GM12892 (cell line): ENCODE measurements at places on chromosomes 7 and 10.

GRCh38 chr10:12844811-12845483 is 156.6 kb downstream of the CCDC3 start:
- no peak for DNase-seq

DNA sequence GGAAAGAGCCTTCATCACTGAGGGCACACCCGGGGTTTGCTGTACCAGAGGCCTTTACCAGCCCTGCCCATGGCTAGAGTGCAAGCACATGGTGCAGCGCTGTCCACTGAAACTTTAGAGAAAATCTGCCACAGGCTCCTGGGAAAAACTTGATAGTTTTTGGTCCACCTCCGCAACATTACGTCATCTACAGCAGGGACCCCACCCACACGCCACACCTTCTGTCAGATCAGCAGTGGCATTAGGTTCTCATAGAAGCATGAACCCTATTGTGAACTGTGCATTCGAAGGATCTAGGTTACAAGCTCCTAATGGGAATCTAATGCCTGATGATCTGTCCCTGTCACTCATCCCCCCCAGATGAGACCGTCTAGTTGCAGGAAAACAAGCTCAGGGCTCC is 2.5 kb upstream of the ODAD2 start:
- DNase-seq, result no peak

GRCh38 chr7:115113776-115114175 is 191.9 kb downstream of the MDFIC start:
- no peak for DNase-seq

- DNase-seq, result no peak
Measured at GRCh38 chr10:70655316-70655715, 17.0 kb upstream of the ADAMTS14 start.

DNA sequence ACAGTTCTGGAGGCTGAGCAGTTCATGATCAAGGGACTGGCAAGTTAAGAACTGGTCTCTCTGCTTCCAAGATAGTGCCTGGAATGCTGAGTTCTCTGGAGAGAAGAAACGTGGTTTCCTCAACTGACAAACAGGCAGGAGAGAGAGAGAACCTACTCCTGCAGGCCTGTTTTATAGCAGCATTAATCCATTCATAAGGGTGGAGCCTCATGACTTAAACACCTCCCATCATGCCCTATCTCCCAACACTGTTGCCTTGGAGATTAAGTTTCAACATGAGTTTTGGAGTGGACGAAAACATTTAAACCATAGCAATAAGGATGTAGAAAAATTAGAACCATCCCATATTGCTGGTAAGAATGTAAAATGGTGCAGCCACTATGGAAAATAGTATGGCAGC is 32.3 kb upstream of the IMMP2L start:
- no peak for DNase-seq

- no peak for DNase-seq
Measured at GRCh38 chr10:62769574-62770242, 34.8 kb upstream of the ADO start.

DNA sequence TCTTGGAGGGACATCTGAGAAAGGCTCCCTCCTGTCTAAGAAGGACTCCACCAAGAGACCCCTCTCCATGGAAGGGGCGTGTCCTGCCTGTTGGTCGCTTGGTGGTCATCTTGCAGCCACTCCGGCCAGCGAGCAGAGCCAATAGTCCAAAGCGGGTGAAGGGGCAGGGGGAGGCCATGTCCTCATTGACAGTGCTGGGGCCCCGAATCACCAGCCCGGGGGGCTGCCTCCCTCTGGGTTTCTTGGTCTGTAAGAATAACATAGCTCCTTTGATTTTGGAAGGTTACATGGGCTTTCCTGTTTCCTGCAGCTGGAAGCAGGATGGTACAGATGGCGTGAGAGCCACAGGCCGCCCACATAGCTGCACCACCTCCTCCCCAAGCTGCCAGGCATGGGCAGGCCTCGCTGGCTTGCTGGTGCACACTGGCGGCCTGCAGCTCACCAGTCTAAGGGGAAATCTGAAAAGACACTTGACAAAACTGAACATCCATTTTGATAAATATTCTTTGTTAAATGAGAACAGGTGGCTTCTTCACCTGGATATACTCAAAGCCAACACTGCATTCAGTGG is 105.8 kb downstream of the ARHGAP22 start:
- DNase-seq, result no peak

- no peak for DNase-seq
Measured at GRCh38 chr7:113936982-113937381, 18.2 kb upstream of the PPP1R3A start.

DNA sequence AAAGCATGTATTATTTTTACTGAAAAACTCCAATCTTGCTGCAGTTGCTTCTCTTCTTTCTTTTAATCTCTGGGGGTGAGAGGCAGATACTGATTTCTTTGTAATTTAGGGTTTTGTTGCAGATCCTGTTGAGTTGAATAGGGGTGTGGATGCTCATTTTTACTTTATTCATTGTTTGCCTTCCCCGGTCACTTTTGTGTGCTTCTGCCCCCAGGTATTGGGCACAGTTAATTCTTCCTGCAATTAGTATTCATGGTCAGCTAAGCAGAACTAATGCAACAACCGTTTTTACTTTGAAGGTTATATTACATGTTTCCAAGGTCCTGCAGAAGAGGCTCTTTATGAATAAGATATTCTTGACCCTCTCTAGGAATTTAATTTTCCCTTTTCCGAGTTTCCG is 96.4 kb downstream of the BUB3 start:
- DNase-seq, result no peak

GRCh38 chr7:27364344-27364758 is 121.7 kb downstream of the EVX1 start:
- no peak for DNase-seq

DNA sequence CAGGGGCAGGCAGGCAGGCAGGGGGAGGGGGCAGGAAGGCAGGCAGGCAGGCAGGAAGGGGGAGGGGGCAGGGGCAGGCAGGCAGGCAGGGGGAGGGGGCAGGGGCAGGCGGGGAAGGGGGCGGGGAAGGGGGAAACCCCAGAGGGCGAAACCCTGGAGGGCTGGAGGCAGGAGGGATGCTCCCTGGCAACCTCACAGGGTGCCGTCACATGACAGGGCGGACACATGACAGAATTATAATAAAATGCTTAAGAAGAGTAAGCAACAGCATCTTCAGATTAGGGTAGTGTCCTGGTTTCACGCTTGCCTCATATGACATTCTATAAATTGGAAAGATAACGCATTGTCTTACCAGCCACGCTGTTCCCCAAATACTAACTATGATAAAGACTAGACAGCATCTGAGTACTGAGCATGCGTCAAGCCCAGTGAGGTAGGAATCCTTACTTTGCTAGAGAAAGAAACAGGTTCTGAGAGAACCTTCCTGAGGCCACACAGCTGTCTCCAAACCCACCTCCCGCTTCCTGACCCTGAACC is 131.6 kb downstream of the DIP2C start:
- no peak for DNase-seq

- no peak for DNase-seq
Measured at GRCh38 chr7:149569025-149569725, 71.6 kb upstream of the ZNF746 start.

- DNase-seq, result no peak
Measured at GRCh38 chr10:68052463-68052862, 22.6 kb downstream of the HERC4 start.

- DNase-seq, result no peak
Measured at GRCh38 chr7:64551375-64552142, 11.3 kb downstream of the ZNF680 start.

DNA sequence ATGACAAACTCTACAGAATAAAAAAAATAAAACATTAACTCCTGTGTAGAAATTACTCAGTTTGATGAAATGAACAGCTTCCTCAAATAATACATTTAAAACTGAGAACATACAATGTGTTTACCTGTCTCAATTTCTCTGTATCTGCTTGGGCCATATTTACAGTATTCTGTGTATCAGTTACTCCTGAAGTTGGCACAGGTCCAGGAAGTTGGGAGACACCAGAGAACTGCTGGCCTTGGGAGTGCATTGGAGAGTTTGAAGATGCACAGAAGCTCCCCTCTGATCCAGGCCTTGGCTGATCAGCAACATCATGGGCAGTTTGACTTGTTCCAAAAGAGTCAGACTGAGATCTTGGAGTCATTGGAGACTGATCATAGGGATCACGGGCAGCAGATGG is 155.1 kb downstream of the GALNT11 start:
- DNase-seq, result no peak

DNA sequence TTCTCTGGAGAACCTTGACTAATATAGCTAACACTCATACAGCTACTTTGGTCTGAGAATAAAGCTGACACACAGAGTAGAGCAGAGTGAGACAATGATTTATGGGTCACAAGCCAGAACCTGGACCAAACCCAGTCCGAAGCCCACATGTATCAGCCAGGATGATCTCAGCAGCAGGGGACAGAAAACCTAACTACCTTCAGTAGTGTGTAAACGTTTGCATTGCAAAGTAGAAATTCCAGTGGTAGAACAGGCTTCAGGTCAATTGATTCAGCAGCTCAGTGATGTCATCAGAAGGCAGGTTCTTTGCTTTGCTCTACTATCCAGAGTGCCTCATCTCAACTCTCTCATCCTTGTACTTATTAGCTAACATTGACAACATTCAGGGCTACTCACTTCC is 62.5 kb upstream of the PALS2 start:
- DNase-seq, result no peak

DNA sequence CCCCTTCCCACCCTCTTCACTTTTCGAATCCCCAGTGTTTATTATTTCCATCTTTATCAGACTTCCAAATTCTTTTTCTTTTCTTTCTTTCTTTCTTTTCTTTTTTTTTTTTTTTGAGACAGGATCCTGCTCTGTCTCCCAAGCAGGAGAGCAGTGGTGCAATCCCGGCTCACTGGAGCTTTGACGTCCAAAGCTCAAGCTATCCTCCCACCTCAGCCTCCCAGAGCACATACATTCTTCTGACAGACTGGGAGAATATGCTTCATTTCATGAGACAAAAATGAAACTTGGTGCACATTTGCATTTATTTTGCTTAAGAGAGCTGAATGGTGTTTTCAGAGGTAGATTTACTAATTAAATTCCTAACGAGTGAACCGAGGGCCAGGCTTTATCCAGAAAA is 80.1 kb upstream of the FZD8 start:
- DNase-seq, result no peak

DNA sequence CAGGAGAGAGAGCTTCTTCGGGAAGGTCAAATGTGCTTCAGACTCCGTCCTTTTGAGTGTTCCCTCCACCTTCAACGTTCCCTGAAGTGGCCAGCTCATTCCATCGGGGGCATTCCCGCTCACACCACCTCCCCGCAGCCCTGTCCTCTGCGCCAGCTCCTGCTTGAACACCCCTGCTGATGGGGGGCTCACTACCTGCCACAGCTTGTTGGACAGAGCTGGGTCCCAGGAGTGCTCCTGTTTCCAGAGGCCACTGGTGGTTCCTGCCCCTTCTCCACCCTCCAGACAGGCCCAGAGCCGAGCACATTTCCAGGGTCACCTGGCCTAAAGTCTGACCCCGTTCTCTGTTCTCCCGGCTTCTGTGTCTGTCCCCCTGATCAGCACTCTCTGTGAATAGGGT is 67.4 kb downstream of the ELFN1 start:
- no peak for DNase-seq

DNA sequence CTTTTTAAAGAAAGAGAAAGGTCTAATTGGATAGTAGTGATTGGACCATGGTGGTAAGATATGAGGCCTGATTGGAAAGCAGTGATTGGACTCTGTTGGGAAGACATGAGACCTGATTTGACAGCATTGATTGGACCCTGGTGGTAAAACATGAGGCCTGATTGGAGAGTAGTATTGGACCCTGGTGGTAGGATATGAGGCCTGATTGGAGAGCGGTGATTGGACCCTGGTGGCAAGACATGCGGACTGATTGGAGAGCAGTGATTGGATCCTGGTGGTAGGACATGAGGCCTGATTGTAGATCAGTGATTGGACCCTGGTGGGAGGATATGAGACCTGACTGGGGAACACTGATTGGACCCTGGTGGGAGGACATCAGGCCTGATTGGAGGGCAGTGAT is 444.3 kb downstream of the LRMDA start:
- no peak for DNase-seq

GRCh38 chr7:22911889-22912288 is 89.2 kb upstream of the TOMM7 start:
- no peak for DNase-seq

- DNase-seq, result no peak
Measured at GRCh38 chr7:118629898-118630438, 405.5 kb downstream of the ANKRD7 start.

GRCh38 chr7:118151671-118152070 is 32.3 kb upstream of the LSM8 start:
- DNase-seq, result no peak

- no peak for DNase-seq
Measured at GRCh38 chr10:88116481-88116880, 253.1 kb downstream of the PTEN start.

DNA sequence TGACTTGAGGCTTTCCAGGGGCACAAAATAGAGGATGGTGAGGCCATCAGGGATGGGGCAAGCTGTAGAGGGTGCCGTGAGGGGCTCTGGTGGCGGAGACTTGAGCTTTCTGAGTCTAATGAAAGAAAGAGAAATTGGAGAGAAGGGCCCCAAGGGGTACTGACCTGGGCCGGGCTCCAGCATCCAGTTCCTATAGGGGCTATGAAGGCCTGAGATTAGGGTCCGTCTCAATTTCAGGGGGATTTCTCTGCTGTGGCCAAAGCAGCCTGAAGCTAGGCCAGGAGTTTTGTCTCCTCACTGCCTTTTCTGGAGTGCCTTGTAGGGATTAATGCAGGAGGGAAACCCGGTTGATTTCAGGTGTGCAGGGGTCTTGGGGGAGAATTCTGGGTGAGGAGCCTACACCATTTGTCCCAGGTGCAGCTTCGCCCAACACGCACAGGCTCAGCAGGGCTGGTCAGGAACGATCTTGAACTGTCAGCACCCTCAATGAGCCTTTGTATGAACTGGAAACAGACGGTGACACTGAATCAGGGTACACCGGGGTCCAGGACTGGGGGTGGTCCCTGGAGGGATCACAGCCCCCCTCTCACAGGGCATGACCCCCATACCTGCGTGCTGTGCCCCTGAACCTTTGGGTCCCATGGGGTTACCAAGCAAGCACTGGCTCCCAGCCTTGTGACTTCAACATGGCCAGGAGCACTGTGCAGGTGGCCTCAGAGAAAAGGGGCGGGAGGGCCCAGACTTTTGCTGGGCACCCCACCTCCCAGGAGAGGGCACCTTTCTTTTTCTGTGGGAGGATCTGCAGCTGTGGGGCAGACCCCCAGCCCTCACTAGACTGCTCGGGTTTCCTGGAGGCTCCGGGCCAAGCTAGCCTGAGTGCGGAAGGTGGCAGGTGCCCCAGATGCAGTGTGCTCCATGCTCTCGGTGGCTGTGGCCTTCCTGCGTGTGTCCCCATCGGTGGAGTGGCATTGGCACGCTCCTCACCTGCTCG is 122.9 kb upstream of the RET start:
- no peak for DNase-seq

GRCh38 chr7:125506331-125506730 is 576.7 kb upstream of the POT1 start:
- DNase-seq, result no peak

- DNase-seq, result no peak
Measured at GRCh38 chr7:101916041-101916800, 98.8 kb downstream of the CUX1 start.

- no peak for DNase-seq
Measured at GRCh38 chr10:45599646-45600045, 72.9 kb downstream of the ZFAND4 start.

GRCh38 chr7:138982204-138982623 is 1.0 kb upstream of the KIAA1549 start:
- DNase-seq, result no peak
